PC-9 (cell line): ENCODE measurements at places on chromosomes 1 and 21. TPM values are rescaled to one million over a fixed set of nuclear protein-coding genes. Genes with fewer than 3 reads are reported as not detected.

Gene DSTYK
- 8.1 and 10.5 TPM in 2 replicates for total RNA-seq

DNA sequence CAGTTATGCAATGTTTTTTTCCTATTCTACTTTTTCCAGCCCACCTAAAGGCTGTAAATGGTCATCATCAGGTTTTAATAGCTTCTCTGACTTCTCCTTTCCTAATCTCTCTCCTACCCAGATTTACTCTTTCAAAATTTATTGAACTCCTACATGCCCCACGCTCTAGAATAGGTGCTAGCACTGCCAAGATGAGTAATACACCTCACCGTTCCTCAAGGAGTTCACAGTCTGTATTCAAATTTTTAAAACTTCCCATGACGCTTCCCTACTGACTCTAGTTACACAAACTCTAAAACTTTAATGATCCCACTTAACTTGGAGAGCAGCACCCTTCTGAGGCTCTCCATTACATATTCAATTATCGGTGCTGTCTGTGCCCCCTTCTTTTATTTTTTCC is 51.6 kb downstream of the ALG14 start:
- no peaks in the 10 kb centered on the region for H3K36me3 ChIP-seq
- H3K4me3 ChIP-seq = no peak overlapping the region
- peaks cover 19% of the 10 kb centered on the region for H3K4me1 ChIP-seq
- no peak overlapping the region for H3K27ac ChIP-seq
- no peaks in the 10 kb centered on the region for H3K27me3 ChIP-seq
- DNase-seq = no peak

- no peaks in the 10 kb centered on the region for H3K27me3 ChIP-seq
- DNase-seq = no peak
Observed at GRCh38 chr1:79587229-79587628, 580.7 kb upstream of the ADGRL4 start.

GRCh38 chr1:226407199-226407496 is 745 bp downstream of the PARP1 start:
- H3K4me3 ChIP-seq = peak overlapping the region; percentile 60
- no peak for DNase-seq
- no peaks in the 10 kb centered on the region for H3K36me3 ChIP-seq
- no peak overlapping the region for H3K27ac ChIP-seq
- no peaks in the 10 kb centered on the region for H3K27me3 ChIP-seq
